ENCODE measurements at places on chromosomes 16 and 17.

- DNase-seq: no peak
Observed at GRCh38 chr16:86931410-86931941, 353.1 kb downstream of the FOXL1 start.

- DNase-seq: peak; percentile 63
Observed at GRCh38 chr16:69105501-69106361, at the start of gene HAS3. HAS3 (plus strand) TSS chr16:69105653; CDS start chr16:69109396, 3,743 bp downstream.

DNA sequence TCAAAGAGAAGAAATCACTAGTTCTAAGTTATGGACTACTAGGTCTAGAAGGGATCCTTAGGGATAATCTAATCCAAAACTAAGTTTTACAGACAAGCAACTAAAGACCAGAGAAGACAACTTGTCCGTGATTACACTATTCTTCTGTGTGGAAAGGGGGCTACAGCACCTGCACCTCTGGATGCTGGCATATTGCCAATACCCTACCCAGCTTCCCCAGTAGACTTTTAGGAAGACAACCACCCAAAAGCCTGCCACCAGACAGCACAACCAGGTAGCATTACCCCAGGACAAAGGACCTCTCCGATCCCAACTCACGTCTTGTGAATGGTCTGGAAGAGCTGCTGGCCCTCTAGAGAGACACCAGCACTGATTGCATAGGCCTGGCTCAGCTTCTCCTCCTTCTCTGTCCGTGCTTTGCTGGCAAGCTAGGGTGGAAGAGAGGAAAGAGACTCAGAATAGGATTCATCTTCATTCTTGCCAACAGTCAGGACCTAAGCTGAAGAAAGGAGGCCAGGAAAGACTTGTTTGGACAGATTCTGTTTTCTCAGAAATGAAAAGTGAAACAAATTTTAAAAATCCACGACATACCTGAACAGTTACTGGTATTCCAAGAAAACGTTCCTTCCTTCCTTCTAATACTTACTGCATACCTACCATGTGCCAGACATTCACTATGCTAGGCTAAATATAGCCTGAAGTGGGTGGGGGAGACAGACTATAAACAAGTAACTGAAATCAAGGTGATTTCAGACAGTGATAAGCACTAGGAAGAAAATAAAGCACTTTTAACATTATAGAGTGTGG, 25.3 kb upstream of the TMEM101 start:
- DNase-seq: no peak

DNA sequence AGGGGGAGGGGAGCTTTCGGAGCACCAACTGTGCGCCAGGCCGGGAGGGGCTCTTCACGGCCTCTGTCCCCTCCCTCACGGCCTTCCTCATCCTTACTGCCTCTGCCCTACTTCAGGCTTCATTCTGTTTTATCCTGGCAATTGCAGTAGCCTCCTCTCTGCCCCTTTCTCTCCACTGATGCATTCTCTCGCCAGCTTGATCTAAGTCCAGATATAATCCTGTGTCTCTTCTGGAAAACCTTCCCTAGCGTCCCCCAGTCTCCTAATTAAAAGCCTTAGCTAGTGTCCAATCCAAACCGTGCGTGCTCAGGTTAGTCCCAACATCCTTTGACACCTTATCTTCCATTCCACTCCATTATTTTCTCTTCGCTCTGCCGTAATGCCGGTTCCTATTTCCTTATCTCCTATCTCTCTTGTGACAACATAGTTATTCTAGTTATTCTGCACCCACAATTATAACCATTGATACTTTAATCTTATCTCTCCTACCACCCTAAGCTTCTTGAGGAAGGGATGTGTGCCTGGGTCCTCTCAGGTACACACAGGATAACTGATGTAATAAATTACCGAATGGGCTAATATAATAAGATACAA, 869 bp downstream of the ZNF48 start:
- DNase-seq: no peak

DNA sequence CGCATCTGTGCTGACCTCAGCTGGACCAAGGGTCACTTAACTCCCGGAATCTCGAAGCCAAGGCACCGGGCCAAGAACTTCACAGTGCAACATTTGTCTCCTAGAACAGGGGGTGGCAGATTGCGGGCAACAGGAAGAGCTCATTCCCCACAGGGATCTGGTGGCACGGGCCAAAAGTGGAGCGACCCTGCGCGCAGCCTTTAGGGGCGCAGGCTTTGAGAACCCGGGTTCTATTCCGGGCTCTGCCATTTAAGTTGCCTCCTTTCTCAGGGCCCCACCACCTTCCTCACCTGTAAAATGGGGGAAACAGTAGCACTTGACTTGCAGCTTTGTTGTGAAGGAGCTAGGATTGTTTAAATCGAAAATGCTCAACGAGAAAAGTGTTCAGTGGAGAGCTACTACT, 651 bp downstream of the SHMT1 start:
- no peak for DNase-seq

GRCh38 chr17:66507982-66508760, 205.8 kb downstream of the PRKCA start:
- no peak for DNase-seq

- DNase-seq: no peak
Observed at GRCh38 chr16:25228372-25228771, 11.6 kb downstream of the AQP8 start.

DNA sequence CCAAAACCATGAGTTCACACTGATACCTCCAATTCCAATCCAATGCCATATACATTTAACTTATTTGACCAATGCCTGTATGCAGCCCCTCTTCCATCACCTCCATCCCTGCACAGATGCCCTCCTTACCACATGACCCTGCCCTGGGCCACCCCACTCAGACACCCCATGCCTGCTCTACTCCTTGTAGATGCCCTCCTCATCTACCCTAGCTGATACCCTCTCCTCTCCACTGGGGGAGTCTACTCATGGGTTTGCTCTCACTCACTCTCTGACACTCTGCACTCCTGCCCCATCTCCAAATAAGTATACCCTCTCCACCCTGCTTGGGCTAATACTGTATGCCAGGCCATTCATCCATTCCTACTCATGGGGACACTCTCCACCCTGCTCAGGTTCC, 16.0 kb upstream of the CMTM4 start:
- DNase-seq: no peak

GRCh38 chr16:13348416-13348815, 447.0 kb downstream of the SHISA9 start:
- no peak for DNase-seq

- no peak for DNase-seq
Observed at GRCh38 chr17:60766778-60767190, 89.1 kb downstream of the BCAS3 start.

GRCh38 chr17:9212376-9213302, 191.3 kb downstream of the NTN1 start:
- no peak for DNase-seq

DNA sequence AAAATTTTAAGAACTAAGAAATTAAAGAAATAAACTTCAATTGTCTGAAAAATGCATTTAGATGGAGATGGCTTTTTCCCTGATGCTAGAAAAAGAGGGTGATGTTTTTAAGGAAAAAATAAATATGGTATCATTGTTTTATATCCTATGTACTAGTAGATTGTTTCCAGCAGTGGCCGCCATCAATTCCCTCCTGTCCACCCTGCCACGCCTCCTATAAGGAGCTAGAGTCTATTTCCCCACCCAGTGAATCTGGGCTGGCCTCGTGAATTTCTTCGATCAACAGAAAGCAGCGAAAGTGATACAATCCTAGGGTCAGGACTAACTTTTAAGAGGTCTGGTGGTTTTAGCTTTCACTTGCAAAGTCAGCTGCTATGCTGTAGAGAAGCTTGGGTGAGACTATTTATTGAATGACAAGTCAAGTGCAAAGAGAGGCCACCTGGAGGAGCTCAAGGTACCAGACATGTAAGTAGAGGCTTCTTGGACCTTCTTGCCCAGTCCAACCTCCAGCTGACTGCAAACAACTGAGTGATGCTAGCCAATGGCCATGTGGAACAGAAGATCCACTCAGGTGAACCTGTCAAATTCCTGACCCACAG, 80.9 kb upstream of the MTMR4 start:
- no peak for DNase-seq

DNA sequence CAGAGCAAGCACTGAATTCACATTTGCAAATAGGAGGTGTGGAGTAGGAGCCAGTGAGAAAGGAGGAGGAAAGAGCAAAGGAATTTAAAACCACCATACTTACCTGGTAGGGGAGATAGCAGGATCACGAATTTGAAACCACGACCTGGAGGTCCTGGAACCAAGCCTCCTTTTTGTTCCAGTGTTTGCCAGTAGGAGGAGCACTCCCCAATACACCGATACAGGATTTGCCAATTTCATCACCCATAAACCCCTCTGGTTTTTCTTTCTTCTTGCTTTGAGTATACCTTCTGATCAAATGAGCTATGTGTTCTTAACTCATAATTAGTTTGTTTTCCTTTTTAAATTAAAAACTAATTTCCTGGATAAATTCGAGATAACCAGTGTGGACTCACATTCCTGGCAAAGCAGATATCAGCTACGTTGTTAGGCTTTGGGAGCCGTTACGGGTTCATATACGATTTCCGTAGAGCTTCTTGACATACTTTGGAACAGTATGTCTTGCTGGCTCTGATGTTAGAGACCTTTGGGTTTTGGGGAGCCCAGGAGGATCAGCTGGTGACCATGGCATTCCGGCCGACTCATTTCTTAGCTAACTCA, 22.7 kb downstream of the BCO1 start:
- peak; percentile 55 for DNase-seq

GRCh38 chr16:85029981-85030401, 2.4 kb downstream of the KIAA0513 start:
- DNase-seq: no peak

DNA sequence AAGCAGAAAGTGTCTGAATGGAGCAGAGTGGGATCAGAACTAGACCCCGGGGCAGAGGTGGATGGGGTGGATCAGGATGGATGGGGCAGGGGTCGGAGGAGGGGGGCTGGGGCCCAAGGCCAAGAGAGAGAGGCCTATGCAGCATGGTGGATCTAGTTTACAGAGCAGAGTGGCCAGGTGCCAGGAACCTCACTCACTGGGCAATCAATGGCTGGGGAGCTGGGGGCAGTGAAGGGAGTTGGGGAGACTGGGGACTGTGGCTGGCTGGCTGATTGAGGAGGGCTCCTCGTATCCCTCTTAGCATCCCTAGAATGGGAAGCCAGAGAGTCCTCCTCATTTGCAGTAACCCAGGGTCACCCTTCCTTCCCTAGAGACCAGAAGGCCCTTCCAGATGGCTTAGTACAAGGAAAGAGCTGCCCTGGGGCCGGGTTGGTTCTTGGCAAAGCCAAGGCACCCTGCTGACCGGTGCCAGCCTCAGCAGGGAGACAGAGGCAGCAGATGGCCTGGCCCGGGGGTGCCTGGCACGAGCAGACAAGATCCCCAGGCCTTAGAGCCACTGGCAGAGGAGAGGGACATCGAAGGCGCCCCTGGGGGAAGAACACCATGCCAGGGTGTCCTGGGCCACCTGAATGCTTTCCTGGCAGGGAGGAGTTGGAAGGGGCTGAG, 36.8 kb downstream of the SRCIN1 start:
- no peak for DNase-seq

GRCh38 chr16:30958175-30959079, 873 bp downstream of the SETD1A start:
- DNase-seq: no peak

DNA sequence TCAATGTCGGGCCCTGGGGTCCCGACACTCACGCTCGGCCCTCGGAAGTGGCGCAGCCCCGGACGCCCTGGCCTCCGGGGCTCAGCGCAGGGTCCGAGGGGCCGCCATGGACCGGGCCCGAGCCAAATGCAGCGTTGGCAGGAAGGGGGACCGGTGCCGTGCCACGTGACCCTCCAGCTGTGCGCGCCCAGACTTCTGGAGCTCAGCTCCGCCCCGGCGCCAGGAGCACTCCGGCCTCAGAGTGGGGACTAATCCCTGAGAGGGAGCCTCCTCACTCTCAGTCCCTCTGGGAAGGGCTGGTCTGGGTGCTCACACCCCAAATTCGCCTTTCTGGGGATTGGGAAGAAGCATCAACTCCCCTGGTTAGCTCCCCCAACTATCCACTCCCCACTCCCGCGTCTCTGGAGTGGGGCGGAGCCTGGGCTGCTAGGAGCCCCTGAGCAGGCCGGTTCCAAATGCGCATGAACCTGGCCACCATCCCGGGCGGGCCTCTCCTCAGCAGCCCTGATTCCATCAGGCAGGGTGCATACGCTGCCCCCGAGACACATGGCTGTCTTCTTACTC, at the start of gene B3GNT9:
Gene B3GNT9, minus strand, starts transcription at position 166 of the 564 bp plus-strand sequence. CDS start 513 bp downstream, outside the sequence.
- peak; percentile 73 for DNase-seq

DNA sequence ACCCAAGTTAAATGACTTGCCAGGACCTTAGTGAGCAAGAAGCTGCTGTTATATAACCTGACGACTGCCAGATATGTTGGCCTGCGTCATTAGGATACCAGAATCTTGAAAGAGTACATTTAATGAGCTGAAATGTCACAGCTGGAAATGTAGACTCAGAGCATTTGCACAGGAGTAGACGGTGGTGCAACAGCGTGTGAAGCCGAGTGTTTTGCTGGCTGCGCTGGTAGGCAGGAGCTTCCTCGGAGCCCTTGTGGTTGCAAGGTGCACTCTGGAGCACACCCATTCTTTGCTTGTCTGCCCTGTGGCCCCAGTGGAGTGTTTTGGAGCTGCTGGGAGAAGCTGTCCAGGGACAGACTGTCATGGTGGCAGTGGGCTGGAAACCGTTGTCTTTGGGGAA, 79.3 kb downstream of the BANP start:
- DNase-seq: no peak

DNA sequence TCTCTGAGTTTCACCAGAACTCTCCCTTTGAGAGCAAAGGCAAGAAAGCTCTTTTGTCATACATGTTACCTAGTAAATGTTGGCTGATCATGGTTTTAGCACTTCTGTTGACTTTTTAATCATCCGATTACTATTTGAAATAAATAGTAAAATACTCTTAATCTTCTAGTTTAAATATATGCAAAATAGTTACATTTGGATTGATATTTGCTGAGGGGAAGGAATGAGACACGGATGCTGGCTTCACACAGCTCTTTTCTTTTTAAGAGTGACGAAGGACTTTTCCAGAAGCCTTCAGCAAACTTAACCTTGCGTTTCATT, 9.4 kb downstream of the NFATC3 start:
- DNase-seq: no peak

GRCh38 chr16:11235703-11235991, 20.4 kb downstream of the SOCS1 start:
- no peak for DNase-seq

- DNase-seq: peak; percentile 54
Observed at GRCh38 chr16:17261197-17261858, 209.4 kb downstream of the XYLT1 start.

DNA sequence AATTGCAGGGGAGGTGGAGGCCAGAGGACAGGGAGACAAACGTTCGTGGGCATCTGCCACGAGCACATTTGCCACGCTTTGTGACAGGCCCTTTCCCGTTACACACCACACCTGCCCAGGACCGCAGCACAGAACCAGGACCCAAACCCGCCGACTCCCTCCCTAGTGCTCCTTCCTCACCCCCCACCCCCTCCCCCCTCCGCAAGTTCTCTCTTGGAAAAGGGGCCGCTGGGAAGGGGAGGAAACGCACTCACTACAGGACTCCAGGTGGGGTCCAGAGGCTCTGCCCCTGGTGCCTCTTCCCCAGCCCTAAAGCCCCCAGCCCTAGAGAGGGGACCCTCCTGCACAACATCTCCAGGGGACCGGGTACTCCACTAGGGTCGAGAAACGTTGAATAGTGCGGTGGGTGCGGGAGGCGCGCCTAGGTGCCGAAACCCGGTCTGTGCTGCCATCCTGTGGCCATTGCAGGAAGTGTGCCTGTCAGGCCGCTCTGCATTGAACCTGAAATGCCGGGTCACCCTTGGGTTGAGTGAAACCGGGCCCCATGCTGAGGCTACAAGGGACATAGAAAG, 21.9 kb upstream of the EIF1 start:
- DNase-seq: peak; percentile 87

Measured in stimulated activated effector memory CD8-positive, alpha-beta T cell treated with anti-CD3 and anti-CD28 coated beads, Interleukin-12 subunit alpha, Interleukin-12 subunit beta, amount 100 ng/mL, for 72 hours (primary cell).